Effector memory CD8-positive, alpha-beta T cell (primary cell): ENCODE measurements at places on chromosomes 5 and 9.

- no peak for DNase-seq
These were observed 20.3 kb downstream of the CAMSAP1 start for GRCh38 chr9:135887021-135887507.

DNA sequence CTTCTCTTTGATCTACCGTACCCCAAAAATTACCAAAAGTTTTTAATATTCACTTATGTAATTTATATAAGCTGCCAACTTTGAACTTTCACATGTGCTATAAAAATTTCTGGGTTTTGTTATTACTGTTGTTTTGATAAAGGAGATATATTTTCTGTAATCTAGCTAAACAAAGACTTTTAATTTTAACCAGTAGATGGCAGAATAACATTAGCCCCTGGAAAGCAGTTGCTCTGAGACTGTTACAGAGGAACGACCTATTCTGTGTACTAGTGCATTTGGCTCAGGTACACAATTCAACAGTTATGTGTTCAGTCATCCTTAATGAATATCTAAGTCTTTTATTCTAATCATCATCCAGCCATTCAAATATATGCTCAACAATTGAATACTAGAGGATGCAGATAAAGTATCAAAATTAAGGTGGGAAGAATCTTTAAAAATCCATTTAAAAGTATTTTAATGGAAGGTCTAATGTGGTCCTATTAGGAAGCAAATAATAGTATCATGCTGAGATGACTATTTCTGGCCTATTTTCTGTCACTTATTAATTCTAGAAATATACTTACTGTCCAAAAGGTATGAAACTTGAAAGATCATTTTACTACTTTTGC lies 8.6 kb downstream of the KLHL9 start:
- no peak for DNase-seq

GRCh38 chr5:173812811-173813550 lies 75.2 kb upstream of the CPEB4 start:
- no peak for DNase-seq

DNA sequence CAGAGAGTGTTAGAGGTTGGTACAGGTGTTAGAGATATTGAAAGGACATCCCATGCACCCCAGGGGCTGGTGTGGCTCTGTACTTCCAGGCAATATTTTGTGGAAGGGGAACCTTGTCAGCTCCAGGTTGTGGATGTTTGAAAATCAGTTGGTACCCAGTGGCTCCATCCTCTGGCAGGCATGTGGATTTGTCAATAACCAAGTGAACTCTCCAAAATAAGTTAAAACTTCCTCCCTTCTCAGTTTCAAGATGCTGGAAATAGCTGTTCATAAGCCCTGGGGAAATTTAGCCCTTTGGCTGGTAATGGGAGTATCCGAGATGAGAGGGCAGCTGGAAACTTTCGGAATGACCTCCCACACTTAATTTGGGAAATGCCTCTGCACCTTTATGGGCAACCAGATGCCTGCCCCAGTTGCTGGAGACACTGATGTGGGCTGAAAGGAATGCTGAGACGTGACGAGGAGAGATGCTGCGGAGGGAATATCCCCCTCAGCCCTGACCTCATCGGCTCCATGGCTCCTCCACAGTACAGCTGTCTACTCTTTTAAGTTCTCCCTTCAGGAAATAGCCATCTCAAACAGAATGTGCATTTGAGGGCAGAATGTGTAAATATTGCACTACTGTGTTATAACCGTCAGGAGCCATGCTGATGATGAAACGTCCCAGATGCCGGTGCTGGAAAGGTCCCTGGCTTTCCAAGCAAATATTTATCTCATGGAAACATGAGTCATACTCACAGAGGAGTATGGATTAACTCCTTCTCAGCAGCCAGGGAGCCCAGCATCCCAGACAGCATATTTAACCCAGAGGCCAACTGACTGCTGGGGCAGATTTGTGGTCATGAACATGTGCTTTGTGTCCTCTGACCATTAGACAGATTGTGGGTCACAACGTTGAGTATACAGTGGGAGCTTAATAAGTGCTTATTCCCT lies 29.5 kb downstream of the TGFBI start:
- DNase-seq = no peak

GRCh38 chr5:17132444-17133083 lies 84.9 kb upstream of the BASP1 start:
- no peak for DNase-seq

DNA sequence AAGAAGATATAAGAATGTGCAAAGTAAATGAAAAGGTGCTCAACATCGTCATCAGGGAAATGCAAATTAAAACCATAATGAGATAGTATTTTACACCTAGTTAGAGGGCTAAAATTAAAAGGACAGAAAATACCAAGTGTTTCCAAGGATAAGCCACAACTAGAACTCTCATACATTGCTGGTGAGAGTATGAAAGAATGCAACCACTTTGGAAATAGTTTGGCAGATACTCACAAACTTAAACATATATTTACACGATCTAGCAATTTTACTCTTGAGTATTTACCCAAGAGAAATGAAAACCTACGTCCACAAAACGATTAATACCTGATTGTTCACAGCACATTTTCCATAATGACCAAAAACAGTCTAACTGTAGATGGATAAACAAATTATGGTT lies 51.5 kb downstream of the AOPEP start:
- DNase-seq = no peak

DNA sequence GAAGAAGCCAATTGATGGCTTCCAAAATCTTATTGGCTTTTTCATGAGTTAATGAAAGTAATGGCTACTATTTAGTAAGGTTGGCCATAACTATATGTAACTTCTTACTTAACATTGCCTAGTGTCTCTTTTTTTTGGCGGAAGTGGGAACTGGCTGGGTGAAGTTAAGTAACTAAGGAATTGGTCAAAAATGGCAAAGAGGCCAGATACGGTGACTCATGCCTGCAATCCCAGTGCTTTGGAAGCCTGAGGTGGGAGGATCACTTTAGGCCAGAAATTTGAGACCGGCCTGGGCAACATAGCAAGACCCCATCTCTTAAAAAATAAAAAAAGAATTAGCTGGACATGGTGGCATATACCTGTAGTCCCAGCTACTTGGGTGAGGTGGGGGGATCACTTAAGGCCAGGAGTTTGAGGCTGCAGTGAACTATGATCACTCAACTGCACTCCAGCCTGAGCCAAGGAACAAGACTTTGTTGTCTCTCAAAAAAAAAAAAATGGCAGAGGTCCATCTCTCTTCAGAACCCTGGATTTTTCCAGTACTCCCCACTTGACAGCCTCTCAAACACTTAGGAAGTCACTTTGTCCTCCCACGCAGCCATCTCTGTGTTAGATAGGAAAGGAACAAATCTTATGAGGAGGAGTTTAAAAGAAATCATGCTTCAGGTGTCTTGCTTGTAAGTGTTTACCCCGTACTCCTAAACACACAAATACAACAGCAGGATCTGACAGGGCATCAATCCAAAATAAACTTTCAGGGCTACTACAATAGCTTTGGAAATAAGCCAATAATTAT lies 75.7 kb downstream of the TEK start:
- DNase-seq = no peak

DNA sequence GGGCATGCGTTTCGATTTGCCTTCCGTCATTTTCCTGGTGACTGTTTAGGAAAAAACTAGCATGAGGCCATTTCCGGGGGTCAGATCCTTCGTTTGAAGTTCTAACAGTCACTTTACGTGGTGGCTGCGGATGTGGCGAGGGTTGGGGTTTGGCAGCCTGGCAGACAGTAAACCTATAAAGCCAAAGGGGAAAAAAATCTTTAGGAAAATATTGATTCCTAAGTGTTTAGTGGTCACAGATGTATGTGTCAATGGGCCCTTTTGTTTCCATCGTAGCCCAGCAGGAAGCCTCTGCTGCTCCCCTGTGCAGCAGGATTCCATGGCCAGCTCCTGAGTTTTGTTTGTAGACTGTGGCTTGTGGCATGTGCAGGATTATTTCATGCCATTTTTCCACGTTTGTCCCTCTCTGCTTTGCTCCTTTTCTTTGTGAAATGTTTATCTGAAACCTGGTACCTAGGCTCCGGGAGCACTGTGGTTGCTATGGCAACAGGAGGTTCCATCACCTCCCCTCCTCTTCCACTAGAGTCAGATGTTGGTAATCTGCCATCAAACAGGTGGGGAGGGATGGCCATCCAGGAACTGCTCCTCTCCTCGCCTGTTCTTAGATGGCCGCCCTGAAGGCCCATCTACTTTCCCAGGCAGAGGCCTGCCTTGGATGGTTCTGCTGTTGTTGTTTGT lies 202.3 kb downstream of the AOPEP start:
- no peak for DNase-seq

GRCh38 chr5:128305341-128305740 lies 221.8 kb downstream of the SLC12A2 start:
- no peak for DNase-seq

DNA sequence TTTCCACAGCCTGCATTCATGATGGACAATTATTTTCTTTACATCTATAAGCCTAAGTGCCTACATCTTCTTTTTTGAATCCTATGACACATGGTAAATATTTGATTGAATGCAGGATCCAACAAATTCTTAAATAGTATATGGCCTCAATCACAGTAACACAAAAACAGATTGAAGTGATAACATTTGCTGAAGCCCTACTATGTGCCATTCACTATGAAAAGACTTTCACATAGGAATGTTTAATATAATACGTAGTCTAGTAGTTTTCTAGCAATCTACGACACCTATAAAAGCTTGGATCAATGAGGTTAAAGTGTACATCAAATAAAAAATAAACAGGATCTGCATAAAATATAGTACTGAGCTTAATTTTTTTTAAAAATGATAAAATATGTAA lies 231.0 kb downstream of the AP3B1 start:
- no peak for DNase-seq

DNA sequence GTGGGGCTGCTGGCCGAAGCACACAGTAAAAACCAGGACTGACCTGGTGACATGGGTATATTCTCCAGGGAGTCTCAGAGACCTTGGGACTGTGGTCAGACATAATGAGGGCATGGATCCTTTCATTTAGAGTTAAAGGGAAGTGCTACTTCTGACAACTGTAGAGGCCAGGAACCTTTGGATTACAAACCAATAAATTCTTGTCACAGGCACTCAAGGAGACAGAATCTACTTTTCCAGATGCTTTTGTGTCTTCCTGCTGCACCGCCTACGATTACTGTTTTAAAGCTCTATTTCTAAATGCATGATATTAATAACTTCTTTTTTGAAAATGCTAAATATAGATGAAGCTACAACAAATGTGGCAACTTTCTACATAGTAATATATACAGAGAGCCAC lies 106.5 kb upstream of the LPAR1 start:
- no peak for DNase-seq

GRCh38 chr5:159995907-159996306 lies 13.0 kb upstream of the TTC1 start:
- no peak for DNase-seq

DNA sequence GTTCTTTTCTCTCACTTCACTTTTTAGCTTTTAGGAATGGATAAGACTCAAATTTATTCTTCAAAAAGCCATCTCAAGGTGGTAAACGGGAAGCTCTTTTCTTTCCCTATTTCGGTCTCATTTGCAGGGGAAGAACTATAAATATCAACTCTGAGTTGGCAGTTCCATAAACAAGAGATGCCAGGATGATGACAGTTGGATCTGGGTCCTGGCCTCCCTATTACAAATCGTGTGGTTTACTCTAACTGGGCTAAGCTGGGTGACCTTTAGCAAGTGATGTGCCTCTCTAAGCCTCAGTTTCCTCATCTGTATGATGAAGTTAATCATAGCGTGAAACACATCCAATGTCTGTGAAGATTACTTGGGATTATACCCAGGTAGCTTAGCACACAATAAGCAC lies 44.2 kb downstream of the TLE4 start:
- no peak for DNase-seq

GRCh38 chr5:170821257-170821800 lies 37.8 kb downstream of the GABRP start:
- DNase-seq = no peak

GRCh38 chr9:71675857-71676165 lies 92.5 kb downstream of the CEMIP2 start:
- no peak for DNase-seq

DNA sequence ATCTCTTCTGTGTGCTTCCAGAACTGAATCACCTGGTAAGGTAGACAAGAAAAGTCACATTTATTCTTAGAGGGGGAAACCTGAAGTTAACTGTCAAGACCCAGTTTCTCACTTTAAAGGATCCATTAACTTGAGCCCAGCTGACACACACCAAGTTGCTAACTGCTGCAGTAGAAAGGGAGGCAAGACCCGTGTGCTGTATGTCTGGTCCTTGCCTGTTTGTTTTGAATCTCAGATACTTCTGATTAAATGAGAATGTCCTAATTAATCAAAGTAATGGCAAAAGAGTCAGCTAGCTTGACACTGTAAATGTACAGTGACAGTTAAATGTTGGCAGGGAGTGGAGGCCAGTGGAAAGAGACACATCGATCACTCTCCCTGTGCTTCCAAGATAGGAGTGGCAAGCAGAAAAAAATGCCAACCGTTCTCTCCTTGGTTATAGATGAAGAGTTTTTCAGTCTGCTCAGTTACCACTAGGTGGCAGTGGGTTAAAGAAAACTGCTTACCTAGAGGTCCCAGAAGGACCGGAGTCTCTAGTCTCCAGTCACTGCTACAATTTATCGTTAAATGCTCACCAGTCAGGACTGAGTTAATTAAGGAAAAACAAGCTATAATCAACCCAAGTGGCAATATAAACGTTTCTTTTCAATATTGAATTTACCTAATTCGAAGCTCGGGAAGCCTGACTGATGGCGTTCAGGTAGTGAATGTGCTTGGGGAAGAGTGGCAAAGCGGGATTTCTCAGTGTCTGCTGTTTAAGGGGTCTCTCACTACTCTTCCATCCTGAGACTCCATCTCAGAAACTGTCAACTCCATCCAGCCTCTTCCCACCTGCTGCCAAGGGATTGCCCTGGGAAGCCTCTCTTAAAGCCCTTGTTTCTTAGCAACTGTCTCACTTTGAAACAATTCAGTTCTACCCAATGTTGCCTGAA lies 18.4 kb downstream of the LSM11 start:
- peak; percentile 6 for DNase-seq

DNA sequence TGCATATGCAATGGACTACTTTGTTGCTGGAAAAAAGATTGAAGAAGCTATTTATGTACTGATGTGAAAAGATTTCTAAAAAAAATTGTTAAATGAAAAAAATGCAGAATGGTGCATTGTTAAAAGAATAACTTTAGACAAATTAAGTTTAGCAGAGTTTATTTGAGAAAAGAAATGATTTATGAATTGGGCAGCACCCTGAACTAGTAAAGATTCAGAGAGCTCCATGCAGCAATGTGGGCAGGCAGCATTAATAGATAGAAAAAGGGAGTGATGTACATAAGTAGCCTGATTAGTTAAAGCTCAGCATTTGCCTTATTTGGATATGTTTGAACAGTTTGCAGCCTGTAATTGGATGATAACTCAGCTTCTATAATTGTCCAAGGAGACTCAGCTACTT lies 677.9 kb upstream of the SEMA6A start:
- no peak for DNase-seq

DNA sequence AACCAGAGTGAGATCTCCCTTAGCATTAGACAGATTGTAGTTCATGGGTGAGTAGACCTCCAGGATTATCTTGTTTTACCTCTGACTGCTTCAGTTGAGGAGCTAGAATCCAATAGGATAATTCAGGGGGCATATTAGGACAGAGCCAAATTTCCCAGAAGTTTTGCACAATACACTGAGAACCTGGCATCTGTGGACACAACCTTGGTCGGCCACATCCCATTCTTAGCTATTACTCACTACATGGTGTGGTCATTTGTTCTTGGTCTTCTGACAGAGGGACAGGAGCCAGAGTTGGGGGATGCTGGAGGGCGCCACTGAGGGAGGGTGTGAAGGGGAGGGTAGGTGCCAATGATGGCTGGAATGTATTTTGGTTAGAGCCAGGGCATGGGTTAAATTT lies 66.6 kb downstream of the NPR3 start:
- no peak for DNase-seq
